ENCODE measurements at places on chromosomes 4 and X. TPM values are rescaled to one million over a fixed set of nuclear protein-coding genes. Genes with fewer than 3 reads are reported as not detected.

DNA sequence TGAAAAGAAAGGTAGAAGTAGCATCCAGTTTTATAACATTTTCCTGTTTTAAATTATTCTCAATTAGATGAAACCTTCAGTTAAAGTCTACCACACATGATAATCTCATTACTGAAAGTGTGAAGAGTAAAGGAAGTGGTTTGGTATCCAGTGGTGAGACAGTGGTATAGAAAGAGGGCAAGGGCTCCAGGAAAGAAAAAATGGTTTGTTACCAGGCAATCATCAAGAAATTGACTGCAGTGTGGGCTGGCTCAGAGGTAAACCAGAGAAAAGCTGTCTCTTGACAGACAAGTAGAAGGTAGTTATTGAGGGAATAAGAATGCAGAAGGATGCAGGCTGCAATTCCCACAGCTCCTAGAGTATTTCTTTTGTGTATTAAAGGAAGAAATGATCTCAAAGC, 406.2 kb downstream of the TLL1 start:
- H3K27me3 ChIP-seq, result no peaks in the 10 kb centered on the region
- H3K27ac ChIP-seq, result no peak overlapping the region
- no peaks in the 10 kb centered on the region for H3K4me1 ChIP-seq
- no peak overlapping the region for H3K4me3 ChIP-seq
- no peak for DNase-seq

ADH1A gene
- not detected for total RNA-seq

GRCh38 chrX:96455078-96455477, 229.6 kb upstream of the DIAPH2 start:
- H3K4me1 ChIP-seq, result no peaks in the 10 kb centered on the region
- no peaks in the 10 kb centered on the region for H3K36me3 ChIP-seq
- no peak for DNase-seq
- H3K27me3 ChIP-seq, result no peaks in the 10 kb centered on the region

PGAM4 gene
- total RNA-seq, result 0.47 TPM

RASL11B gene
- total RNA-seq, result 1.6 TPM

OTC gene
- total RNA-seq, result not detected

GRCh38 chrX:120350450-120351138, 11.3 kb upstream of the ATP1B4 start:
- H3K4me1 ChIP-seq, result no peaks in the 10 kb centered on the region
- H3K27me3 ChIP-seq, result no peaks in the 10 kb centered on the region
- H3K4me3 ChIP-seq, result no peak overlapping the region
- no peak overlapping the region for H3K27ac ChIP-seq

KDR gene
- total RNA-seq, result not detected

LINC00632 gene
- total RNA-seq, result 4.1 TPM

- H3K4me1 ChIP-seq, result no peaks in the 10 kb centered on the region
- no peak for DNase-seq
- peaks cover 16% of the 10 kb centered on the region for H3K27me3 ChIP-seq
- H3K4me3 ChIP-seq, result no peak overlapping the region
- no peaks in the 10 kb centered on the region for H3K36me3 ChIP-seq
- no peak overlapping the region for H3K27ac ChIP-seq
Observed at GRCh38 chr4:158599150-158599549, 72.5 kb downstream of the C4orf46 start.

DNA sequence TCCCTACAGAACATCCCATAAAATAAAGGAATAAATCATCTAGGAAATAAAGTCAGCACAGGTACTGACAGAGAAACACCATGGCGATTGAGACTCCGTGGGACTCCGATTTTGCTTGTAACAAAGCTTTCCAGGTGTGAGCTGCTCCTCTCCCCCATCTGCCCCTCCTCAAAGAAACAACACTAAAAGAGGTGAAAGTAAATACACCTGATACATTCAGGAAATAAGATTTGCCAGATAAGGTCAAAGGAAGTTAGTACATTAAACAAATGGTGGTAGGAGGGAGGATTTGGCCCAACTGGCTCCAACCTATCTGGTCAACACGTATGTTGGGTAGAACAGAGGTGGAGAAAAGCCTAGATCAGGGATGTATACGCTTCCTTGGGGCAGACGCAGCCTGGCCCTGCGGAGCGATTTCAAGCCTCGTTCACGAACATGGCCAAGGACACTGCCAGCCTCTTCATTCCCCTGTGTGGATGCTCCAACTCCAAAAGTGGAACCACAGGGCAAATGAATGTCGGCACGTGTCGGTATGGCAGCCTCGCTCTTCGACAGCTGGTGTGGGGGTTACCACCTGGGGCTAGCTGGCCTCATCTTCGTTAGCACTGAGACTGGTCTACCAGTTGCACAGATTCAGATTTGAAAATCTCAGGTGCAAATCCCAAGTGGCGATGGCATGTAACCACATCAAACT, 162.5 kb downstream of the AFAP1 start:
- peaks cover 33% of the 10 kb centered on the region for H3K4me1 ChIP-seq
- no peak for DNase-seq
- H3K4me3 ChIP-seq, result no peak overlapping the region
- no peaks in the 10 kb centered on the region for H3K27me3 ChIP-seq
- peaks cover 19% of the 10 kb centered on the region for H3K36me3 ChIP-seq

CSN1S1 gene
- not detected for total RNA-seq

DNA sequence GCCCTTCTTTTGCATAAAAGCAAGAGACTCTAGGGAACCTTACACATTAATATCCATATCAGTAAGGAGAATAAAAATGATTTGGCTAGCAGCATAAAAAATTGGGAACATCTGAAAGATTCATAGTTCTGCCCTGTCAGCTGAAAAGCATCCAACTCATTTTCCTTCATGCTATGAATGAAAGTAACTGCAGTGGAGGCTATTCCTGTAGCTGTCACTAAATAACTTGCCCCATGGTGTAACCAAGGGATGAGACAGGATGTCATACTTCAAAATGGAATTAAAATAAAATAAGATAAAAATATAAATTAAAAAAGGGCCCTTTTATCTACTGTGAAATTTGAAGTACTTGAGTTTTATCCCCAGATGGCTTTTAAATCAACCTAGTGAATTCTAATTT, 878.8 kb downstream of the C4orf33 start:
- H3K4me3 ChIP-seq, result no peak overlapping the region
- H3K36me3 ChIP-seq, result no peaks in the 10 kb centered on the region
- DNase-seq, result no peak
- H3K27me3 ChIP-seq, result no peaks in the 10 kb centered on the region
- no peak overlapping the region for H3K27ac ChIP-seq
- no peaks in the 10 kb centered on the region for H3K4me1 ChIP-seq

- peak overlapping the region; percentile 40 for H3K4me3 ChIP-seq
- H3K36me3 ChIP-seq, result peaks cover 2% of the 10 kb centered on the region
- peak; percentile 1 for DNase-seq
Observed at GRCh38 chrX:147738265-147738664, 173.5 kb upstream of the FMR1 start.

DNA sequence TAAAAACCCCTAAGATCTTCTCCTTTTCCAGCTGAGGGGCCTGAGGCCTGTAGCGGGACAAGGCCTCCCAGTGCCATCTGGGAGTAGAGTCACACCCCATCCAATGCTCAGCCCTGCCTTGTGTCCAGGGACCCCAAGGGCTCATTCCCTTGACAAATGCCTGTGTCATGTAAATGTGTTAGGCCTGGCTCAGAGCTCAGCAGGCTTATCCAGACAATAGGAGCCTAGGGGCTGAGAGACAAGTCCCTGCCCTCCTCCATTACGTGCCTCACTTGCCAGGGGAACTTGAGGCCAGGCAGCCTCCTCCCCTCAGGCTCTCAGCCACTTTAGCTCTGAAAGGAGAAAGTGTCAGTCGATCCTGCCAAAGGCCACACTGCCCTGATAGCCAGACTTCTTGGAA, 166.8 kb upstream of the MAMLD1 start:
- H3K36me3 ChIP-seq, result no peaks in the 10 kb centered on the region
- DNase-seq, result no peak
- no peak overlapping the region for H3K27ac ChIP-seq
- no peak overlapping the region for H3K4me3 ChIP-seq
- H3K4me1 ChIP-seq, result peaks cover 8% of the 10 kb centered on the region

ZBTB33 gene
- 13.0 TPM for total RNA-seq

DNA sequence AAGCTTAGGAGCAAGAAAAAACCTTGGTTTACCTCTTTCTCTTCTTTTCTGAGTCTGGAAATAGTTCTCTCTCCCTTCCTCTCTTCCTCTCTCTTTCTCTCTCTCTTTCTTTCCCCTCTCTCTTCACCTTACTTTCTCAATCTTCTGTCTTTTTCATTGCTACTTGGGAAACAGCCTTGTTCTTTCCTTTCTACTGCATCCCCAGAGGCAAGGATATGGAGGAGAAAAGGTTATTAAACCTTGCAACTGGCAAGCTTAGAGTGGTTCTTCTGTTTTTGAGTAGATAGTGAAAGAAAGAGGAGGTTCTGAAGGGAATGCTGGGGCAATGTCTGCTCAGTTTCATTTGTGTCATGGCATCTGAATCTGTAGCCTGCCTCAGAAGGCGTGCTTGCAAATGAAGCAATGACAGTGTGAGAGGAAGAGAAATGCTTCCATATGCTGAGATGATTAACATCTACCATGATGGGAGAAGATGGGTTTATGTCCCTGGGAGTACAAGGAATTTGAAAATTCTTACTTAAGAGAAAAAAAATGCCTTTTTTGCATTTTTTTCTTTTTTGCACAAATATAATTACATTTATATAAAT, 190.6 kb downstream of the CEP135 start:
- H3K27ac ChIP-seq, result no peak overlapping the region
- no peaks in the 10 kb centered on the region for H3K36me3 ChIP-seq
- H3K4me1 ChIP-seq, result no peaks in the 10 kb centered on the region
- DNase-seq, result no peak

GRCh38 chrX:38402118-38402517, 49.7 kb downstream of the OTC start:
- H3K4me3 ChIP-seq, result no peak overlapping the region
- no peak overlapping the region for H3K27ac ChIP-seq
- H3K4me1 ChIP-seq, result no peaks in the 10 kb centered on the region
- no peaks in the 10 kb centered on the region for H3K36me3 ChIP-seq
- no peak for DNase-seq
- no peaks in the 10 kb centered on the region for H3K27me3 ChIP-seq

GRCh38 chr4:83599183-83599582, 63.3 kb downstream of the GPAT3 start:
- no peaks in the 10 kb centered on the region for H3K36me3 ChIP-seq
- DNase-seq, result no peak
- no peak overlapping the region for H3K4me3 ChIP-seq
- H3K27me3 ChIP-seq, result no peaks in the 10 kb centered on the region
- H3K27ac ChIP-seq, result no peak overlapping the region

GRCh38 chr4:153668647-153669046, 15.4 kb upstream of the TLR2 start:
- no peak for DNase-seq
- H3K36me3 ChIP-seq, result no peaks in the 10 kb centered on the region
- H3K27me3 ChIP-seq, result peaks cover 23% of the 10 kb centered on the region

DNA sequence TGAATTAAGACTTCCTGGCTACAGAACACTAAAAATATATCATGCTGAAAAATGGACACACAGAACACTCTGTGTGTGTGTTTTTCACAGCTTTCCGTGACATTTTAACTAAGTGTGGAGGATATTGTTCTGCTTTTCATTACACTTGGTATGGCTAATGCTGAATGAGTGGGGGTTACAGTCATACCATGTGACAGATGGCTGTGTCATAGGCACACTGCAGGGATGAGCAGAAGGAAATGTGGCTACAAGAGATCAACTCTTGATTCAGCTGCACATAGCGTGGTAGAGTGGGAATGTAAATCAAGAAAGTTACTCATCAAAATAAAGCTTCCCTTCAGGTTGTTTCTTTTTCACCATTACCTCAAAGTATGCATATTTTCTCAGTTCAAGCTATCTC, 669.8 kb downstream of the IQCM start:
- H3K27ac ChIP-seq, result no peak overlapping the region
- no peak for DNase-seq
- no peaks in the 10 kb centered on the region for H3K27me3 ChIP-seq
- H3K4me1 ChIP-seq, result no peaks in the 10 kb centered on the region

POLN gene
- 2.1 TPM for total RNA-seq

SPIN3 gene
- total RNA-seq, result 9.4 TPM

DNA sequence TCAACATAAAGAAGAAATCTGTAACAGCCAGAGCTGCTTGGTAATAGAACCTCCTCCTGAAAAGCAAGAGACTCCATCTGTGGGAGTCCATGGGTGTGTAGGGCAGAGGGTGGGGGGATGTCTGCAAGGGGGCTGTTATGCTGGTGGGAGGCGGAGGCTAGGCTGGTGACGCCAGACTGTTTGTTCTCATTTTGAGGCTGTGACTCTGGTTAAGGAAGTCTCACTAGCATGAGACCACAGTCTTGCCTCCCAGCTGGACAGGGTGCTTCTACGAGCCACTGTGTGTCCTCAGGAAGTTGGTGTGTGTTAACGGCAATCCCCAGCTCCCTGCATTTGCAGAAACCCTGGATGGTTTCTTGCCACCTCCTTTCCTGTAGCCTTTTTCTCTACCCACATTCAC, 79.8 kb downstream of the NSUN7 start:
- no peak overlapping the region for H3K4me3 ChIP-seq
- H3K4me1 ChIP-seq, result no peaks in the 10 kb centered on the region
- no peak for DNase-seq
- H3K27ac ChIP-seq, result no peak overlapping the region

DNA sequence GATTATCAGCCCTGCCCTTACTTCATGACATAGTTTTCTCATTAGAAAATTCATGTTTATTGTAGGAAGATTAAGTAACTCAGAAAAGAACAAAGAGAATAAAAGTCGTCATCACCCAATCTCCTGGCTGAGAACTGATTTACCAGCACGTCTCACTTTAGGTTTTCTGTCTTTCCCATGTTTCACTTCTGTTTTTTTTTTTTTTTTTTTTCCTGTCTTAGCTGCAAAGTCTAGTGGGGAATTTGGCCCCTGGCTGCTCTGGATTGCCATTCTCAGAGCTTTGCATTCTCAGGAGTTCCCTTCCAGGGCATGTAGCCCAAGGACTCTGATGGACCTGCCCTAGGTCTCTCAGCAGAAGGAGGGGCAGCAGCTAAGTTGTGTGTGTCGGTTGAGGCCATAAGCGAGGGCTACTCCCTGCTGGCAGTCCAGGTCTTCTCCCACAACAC, 57.8 kb downstream of the TMEM131L start:
- no peak for DNase-seq
- H3K4me1 ChIP-seq, result peaks cover 89% of the 10 kb centered on the region
- peak overlapping the region; percentile 60 for H3K4me3 ChIP-seq
- H3K27me3 ChIP-seq, result no peaks in the 10 kb centered on the region

CCDC120 gene
- total RNA-seq, result 5.1 TPM

- H3K27ac ChIP-seq, result no peak overlapping the region
- no peak overlapping the region for H3K4me3 ChIP-seq
- H3K4me1 ChIP-seq, result peaks cover 10% of the 10 kb centered on the region
- H3K27me3 ChIP-seq, result peaks cover 6% of the 10 kb centered on the region
- DNase-seq, result no peak
Observed at GRCh38 chr4:159432436-159432835, 329.6 kb downstream of the RAPGEF2 start.

DNA sequence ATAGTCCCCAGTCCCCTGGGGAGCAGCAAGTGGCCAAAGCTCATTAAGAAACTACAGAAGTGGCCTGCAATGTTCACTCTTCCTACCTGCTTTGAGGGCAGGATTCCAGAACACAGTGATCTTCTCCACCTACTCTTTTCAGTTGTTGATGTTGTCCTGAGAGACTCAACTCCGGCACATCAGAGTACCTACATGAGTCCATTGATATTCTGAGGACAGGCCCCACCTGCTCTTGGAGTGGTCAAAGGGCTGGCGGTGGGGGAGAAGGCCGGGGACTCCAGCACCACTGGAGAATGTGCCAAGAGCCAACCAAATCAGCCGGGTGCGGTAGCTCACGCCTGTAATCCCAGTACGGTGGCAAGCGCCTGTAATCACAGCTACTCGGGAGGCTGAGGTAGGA, 29.8 kb upstream of the DDX3X start:
- DNase-seq, result no peak
- no peak overlapping the region for H3K27ac ChIP-seq
- peaks cover 1% of the 10 kb centered on the region for H3K27me3 ChIP-seq
- no peaks in the 10 kb centered on the region for H3K4me1 ChIP-seq
- H3K4me3 ChIP-seq, result no peak overlapping the region

TMPRSS11F gene
- total RNA-seq, result not detected

All from activated T-helper 1 cell treated with anti-CD3 and anti-CD28 coated beads, Interleukin-12 subunit alpha, Interleukin-12 subunit beta, Interleukin-2, Interleukin-4 antibody, amounts not matched to agents 30 ng/mL and 10 ng/mL and 1 ng/mL, durations not matched to agents 14 hours and 24 hours and 36 hours (primary cell).